ENCODE measurements at places on chromosomes 11 and 22. TPM values are rescaled to one million over a fixed set of nuclear protein-coding genes. Genes with fewer than 3 reads are reported as not detected.

Gene FJX1
- 1.6 TPM for total RNA-seq

Gene TTC38
- 39.3 TPM for total RNA-seq

Gene OR5D16
- total RNA-seq = not detected

Gene THYN1
- total RNA-seq = 15.7 TPM

Gene TNRC6B
- 31.9 TPM for total RNA-seq

Gene CBLIF
- not detected for total RNA-seq

Gene GAB4
- not detected for total RNA-seq

Gene SPDYC
- not detected for total RNA-seq

Gene GPHA2
- not detected for total RNA-seq

Gene PDGFD
- 3.0 TPM for total RNA-seq

Gene SGSM1
- total RNA-seq = not detected

Gene TYMP
- total RNA-seq = 10.7 TPM

Gene OR2AG2
- total RNA-seq = not detected

Gene CHEK2
- 5.7 TPM for total RNA-seq

Gene SCN4B
- total RNA-seq = 3.5 TPM

Gene TSPAN32
- total RNA-seq = not detected

Gene SERPIND1
- not detected for total RNA-seq

Gene CRYAB
- total RNA-seq = 2,291 TPM

Gene CCDC15
- 0.10 TPM for total RNA-seq

Gene OR51B2
- total RNA-seq = not detected

Gene DLG2
- total RNA-seq = 1.3 TPM

Gene IGF2
- total RNA-seq = 29.8 TPM

Gene GRAP2
- total RNA-seq = not detected

Gene PANX2
- total RNA-seq = not detected

Gene SIK2
- total RNA-seq = 48.6 TPM

Gene OR51B6
- not detected for total RNA-seq

Gene ANKRD42
- total RNA-seq = 3.7 TPM

Gene TLCD5
- 0.27 TPM for total RNA-seq

Gene MUC2
- total RNA-seq = not detected

Gene DDI1
- not detected for total RNA-seq

Gene ENTHD1
- not detected for total RNA-seq

Gene SPTY2D1
- total RNA-seq = 16.3 TPM

Gene ELFN2
- total RNA-seq = not detected

Gene KIAA0930
- total RNA-seq = 49.0 TPM

Gene MUC6
- total RNA-seq = not detected

Gene EFEMP2
- total RNA-seq = 22.6 TPM

Gene TMEM134
- 117 TPM for total RNA-seq

Gene DRG1
- total RNA-seq = 127 TPM

Gene F2
- not detected for total RNA-seq

Gene PPME1
- 42.2 TPM for total RNA-seq

Gene VPREB1
- total RNA-seq = not detected

Gene DENND6B
- total RNA-seq = 0.84 TPM

Measured in gastrocnemius medialis (tissue), 4 donors.